ENCODE measurements at places on chromosomes 6 and 20.

DNA sequence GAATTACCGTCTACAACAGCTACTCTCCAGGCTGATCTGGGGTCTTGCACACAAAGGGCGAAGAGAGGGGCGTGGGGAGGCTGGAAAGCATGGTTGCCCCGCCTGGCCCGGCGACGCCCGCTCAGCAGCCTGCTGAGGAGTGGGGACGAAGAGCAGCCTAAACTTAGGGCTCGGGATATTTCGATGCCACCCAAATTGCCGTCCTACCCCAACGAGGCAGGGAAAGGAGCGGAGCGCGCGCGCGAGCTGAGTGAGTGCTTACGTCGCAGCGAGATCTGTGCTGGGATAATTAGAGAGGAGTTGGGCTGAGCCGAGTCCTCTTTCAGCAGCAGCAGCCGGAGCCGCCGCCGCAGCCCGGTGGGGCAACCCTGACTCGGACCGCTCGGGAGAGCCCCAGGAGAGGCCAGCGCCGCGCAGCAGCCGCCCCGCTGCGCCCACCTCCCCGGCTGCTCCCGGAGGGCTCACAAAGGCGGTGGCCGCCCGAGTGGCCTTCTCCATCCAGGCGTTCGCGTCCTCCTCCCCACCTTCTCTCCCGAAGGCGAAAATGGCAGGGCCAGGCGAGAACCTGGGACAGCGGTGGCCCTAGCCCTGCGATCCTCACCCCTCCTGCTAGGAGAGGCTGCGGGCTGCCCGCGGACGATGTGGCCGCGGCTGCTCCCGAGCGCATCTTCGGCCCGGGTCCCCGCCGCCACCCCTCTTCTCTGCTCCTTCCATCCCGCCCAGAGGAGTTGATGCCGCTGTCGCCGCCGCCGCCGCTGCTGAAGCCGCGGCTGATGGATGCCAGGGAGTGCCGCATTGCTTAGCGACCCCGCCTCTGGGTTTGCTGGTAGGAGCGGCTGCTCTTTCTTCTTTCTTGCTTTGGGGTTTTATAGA, at the start of gene CLVS2:
CLVS2 (plus strand) TSS at position 315 of the 873 bp plus-strand sequence. CDS start 1,543 bp downstream, outside the sequence.
- DNase-seq: no peak

- DNase-seq: no peak
Measured at GRCh38 chr6:149362289-149362688, 37.8 kb upstream of the SUMO4 start.

DNA sequence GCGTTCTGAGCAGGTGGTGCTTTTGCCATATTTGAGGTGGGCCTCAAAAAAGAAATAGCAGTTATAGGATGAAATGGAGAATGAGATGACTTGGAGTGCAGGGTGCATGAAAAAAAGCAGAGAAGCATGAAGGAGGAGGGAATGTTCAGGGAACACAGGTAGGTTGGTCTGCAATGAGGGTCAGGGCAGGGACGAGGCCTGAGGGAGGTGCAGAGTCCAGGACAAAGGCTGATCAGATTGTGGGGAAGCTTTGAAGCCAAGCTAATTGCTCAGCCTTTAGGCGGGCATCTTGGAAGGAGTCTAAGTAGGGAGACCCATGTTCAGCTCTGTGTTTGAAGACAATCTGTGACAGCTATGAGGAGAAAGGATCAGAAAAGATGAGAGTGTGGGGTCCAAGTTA, 12.0 kb downstream of the TRAM2 start:
- DNase-seq: no peak

DNA sequence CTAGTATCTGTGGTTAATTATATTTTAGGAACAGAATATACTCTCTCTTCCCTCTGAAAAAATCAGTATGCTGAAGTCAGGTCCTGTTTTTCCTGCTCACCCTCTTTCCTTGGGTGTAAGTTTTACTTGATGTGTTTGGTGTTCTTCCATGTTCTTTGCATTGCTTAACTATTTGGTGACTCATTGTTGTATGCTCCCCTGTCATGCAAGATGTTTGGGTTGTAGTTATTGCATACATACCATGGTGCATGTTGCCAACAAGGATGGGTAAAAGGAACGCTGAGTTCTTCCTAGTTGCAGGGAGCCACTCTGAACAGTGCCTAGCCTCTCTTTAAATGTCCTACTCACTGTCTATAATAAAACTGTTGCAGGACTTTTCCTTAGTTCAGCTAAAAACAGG, 207.9 kb upstream of the LAMP5 start:
- no peak for DNase-seq

DNA sequence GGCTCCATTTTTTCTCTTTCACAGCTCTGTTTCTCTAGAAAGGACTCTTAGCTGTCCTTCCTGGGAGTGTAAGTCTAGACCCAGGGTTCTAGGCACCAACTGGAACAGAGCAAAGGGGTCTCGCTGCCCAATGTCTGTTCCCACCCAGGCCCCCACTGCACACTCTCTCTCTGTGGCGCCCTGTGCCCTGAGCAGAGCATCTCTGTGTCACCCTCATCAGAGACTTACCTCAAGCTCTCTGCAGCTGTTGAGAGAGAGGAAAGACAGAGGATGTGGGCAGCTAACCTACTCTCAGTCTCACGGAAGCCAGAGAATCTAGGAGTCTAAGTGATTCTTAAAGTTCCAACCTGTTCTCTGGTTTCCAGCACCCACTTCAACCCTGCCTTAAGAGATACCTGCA, 9.5 kb downstream of the NCR2 start:
- DNase-seq: no peak

Data from CD4-positive, alpha-beta T cell treated with Interleukin-15 for 1 hour (primary cell).